H9 (cell line): ENCODE measurements at places on chromosomes 11 and 22. TPM values are rescaled to one million over a fixed set of nuclear protein-coding genes. Genes with fewer than 3 reads are reported as not detected.

GRCh38 chr22:45475063-45475747 lies 27.5 kb upstream of the FBLN1 start:
- DNase-seq, result no peak

DNA sequence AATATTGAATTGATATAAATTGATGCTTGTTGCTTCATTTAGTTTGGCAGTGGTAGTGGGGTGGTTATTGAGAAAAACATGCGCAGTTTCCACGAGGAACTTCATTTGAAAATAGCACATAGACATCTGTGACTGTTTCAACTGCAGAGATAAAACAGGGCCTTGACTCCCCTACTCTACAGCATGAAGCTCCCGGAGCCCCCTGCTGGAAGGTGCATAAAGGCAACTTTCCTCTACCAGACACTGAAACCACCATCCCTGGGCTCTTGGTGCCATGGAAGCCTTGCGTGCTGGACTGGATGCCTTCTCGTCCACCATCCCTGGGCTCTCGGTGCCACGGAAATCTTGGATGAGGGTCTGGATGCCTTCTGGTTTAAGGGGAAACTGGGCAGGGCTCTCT lies 195.9 kb downstream of the CSNK2A3 start:
- peak; percentile 69 for DNase-seq

The OR51B4 gene
- not detected in 2 replicates for total RNA-seq

The BTG4 gene
- total RNA-seq, result not detected in 2 replicates

The SGSM1 gene
- total RNA-seq, result 3.2 and 4.3 TPM in 2 replicates

DNA sequence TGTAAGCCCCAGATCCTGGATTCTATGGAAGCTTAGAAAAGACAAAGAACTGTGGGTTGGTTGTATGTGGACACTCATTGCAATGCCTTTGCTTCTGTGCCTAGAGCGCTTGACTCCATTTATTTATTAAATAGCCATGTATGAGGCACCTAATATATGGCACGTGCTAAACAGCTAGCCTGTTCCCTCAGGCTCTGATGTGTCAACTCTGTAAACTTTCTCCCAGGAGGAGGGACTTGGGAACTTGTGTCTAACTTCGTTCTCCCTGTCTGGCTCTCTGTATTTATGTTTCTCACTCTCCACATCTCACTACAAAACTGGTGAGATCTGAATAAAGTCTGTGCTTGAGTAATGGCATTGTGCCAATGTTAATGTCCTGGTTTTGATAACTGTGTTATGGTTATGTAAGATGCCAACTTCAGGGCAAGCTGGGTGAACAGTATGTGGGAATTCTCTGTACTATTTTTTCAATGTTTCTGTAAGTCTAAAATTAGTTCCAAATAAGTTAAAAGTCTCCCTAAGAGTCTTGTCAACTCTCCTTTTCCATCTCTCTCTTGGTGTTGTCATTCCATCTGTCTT lies 34.1 kb upstream of the ZBTB16 start:
- no peak for DNase-seq

DNA sequence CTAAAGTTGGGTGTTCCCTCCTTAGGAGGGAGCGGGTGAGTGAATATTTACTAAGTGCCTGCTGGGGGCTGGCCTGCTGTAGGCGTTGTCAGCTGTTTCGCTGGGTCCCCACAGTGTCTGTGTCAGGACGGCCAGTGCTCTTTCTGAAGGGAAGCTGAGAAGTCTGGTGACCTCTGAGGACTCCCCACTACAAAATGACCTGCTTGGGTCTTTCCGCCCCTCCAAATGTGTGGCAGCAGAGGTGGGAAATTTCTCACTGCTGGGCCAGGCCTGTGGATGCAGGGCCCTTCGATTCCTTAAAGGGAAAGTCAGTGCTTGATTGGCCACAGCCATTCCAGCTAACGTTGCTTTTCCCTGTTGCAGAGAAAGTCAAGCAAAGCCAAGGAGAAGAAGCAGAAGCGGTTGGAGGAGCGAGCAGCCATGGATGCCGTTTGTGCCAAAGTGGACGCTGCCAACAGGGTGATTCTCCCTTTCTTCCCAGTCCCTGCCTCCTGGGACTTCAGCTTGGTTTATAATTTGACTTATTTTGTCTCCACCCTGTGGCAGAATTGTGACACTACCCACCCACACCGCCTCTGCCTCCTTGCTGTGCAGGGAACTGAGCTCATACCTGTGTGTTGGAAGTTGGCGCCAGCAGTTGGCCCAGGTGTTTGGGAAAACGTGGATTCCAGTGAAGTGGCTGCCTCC lies 6.8 kb downstream of the NAA40 start:
- peak; percentile 73 for DNase-seq

- DNase-seq, result no peak
These were observed 24.1 kb downstream of the CUL5 start for GRCh38 chr11:108032800-108033199.

GRCh38 chr11:16312233-16312765 lies 44.0 kb downstream of the SOX6 start:
- DNase-seq, result no peak

GRCh38 chr11:83836883-83837654 lies 550.9 kb upstream of the CCDC90B start:
- peak; percentile 79 for DNase-seq

The WNT7B gene
- 0.09 and 0.31 TPM in 2 replicates for total RNA-seq

The MRPL21 gene
- total RNA-seq, result 82.3 and 91.5 TPM in 2 replicates

- no peak for DNase-seq
These were observed 89.7 kb upstream of the KCNA4 start for GRCh38 chr11:30106222-30107181.

DNA sequence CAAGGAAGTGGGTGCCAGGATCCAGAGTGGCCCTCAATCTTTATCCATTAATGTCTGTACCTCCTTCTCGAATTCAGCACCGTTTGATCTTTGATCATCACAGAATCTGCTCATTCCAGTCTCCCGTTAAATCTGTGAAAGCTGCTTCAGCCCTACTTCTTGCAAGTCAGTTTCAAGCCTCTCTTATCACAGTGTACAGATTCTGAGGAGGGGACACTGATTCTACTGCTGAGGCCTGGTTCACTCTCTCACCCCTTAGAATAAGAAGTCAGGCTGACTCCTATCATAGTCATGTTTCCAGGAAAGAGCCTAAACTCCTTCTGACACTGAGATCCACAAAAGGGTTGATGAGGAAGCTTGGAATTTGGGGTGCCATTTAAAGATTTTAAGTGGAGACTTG lies 39.0 kb downstream of the MAML2 start:
- no peak for DNase-seq

- no peak for DNase-seq
These were observed 227.1 kb downstream of the CEP164 start for GRCh38 chr11:117554601-117555333.

GRCh38 chr11:75167617-75168016 lies 16.7 kb downstream of the SLCO2B1 start:
- DNase-seq, result no peak

DNA sequence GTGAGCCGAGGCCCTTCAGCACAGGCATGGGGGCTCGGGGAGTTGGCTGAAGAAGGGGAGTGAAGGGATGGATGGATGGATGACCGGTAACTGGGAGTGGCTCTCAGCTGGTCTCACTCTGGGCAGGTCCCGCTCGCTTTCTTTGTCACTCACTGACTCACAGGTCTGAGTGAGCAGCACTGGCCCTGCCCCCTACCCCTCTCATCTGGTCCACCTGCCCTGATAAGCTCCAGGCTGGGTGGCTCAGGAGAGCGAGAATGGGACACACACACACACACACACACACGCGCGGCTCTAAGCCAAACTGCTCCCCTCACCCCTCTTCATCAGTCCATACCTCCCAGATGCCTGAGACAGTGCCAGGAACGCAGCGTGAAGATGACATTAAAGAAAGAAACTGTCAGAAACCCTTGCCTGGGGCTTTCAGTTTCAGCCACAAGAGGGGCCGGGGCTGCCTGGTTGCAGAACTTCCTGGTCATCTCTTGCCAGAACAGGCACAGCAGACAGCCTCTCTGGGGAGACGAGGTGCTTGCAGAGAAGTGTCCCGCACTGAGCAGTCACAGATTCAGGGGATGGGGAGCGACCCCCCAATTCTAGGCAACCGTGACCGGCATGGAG lies 16.5 kb upstream of the SHISAL1 start:
- no peak for DNase-seq

The RFPL3 gene
- total RNA-seq, result not detected in 2 replicates

DNA sequence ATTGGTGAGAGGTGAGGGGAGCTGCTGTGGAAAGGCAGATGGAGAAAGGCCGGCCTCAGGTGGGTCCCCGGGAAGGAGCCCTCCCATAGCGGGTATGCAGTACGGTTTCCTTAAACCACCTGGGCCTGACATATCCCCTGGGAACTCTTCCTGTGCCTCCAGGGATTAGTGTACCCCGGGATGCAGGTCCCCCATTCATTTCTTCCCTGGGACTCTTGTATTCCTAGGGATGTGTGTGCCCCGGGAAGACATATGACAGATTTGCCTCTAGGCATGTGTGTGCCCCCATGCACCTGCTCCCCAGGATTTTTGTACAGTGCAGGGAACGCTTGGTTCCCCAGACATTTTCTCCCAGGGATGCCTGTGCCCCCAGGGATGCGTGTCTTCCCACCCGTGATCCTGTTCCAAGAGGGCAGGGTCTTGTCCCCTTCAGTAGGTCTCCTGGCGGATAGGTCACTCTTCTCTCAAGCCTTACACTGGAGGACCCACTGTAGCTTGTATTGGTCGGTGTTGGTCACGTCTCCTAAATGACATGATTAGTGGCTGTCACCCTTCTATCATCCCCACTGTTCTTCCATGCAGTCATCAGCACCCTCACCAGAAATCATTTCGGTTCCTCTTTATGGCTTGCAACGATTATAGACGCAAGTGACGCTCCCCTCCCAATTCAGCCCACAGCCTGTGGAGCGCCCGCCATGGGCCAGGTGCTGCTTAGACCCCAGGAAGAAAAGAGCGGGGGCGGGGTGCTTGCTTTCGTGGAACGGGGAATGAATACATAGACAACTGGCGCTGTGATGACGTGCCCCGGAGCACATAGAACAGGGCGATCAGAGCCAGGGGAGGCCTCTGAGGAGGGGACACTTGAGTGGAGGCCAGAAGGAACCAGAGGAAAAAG lies 1.3 kb downstream of the PARVB start:
- DNase-seq, result no peak

GRCh38 chr11:1532014-1532586 lies 40.0 kb downstream of the DUSP8 start:
- no peak for DNase-seq

- DNase-seq, result no peak
These were observed 27.2 kb upstream of the GLYATL1 start for GRCh38 chr11:58912124-58912523.

DNA sequence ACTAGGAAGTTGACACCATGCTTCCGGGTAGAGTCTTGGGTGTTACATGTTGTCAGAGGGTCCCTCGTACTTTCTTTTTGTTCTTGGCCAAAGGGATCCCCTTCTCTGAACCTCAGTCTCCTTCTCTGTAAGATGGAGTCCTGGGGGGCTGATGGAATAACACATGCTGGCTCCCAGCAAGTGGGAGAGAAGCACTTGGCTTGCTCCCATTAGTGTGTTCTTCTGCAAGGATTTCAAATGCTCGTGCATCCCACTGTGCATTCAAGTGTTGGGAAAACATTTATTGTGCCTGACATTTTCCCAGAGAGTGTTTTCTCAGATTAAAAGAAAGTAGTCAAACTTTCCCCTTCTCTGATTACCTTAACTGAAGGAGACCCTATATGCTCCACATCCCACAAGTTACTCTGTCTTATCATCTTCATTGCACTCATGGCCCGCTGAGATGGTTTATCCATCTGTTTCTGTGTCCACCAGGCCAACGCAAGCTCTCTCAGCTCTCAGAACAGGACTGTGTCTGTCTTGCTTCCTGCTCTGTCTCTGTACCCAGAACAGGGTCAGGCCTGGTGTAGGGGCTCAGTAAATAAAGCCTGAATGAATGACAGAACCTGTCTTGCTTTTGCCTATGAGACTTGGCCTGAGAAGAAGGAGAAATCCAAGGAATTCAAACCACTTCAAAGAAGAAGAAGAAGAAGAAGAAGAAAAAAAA lies 16.0 kb upstream of the TIMP3 start:
- no peak for DNase-seq

DNA sequence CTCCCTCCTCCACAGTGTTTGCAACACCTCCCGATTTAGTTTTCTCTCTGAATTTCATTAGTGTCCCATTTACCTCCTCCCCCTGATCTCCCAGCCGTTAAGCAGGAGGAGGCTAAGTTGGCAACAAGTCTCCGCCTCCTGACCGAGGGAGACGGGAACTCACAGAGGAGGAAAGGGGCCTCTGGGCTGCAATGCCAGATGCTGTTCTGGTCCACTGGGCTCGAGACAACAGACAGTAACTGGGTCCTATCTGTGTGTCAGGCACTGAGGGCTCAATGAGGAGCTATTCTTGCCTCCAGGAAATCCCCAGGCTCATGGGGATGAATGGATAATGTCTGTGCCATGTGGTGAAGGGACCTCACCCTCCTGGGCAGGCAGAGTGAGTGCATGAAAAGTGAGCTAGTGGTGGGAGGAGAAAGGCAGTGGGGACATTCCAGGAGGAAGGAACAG lies 228.1 kb downstream of the TENM4 start:
- DNase-seq, result peak; percentile 41

DNA sequence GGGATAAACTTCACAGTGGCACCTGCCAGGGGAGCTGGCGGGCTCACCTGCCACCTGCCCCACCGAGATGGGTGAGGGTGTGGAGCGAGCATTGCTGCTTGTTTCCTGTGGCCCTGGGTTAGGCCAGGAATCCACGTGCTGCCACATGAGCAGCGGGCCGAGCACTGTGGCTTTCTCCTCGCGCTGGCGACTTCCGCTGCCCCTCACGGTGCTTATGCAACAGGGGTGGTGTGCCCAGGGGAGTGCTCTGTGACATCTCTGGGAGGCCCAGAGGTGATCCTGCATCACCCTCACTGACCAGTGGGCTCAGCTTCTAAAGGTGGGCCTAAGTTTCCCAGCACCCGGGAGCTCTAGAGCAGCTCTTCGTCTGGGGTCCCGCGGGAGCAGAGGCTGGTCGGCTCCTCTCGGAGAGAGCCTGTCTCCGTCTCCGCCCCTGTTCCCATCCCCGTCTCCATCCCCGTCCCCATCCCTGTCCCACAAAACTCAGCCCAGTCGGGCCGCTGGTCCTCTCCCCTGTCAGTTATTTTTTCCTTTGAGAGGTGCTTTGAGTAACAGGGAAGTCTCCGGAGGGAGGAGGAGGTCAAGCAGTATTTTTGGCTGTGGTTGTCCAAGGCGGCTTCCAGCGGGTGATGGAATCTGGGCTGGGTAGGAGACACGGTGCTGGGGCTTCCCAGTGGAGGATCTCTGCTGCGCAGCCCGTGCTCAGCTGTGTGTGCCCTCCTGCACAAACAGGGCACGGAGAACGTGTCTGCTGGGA lies 42.5 kb downstream of the AP2A2 start:
- no peak for DNase-seq

The DKK3 gene
- 16.2 and 17.1 TPM in 2 replicates for total RNA-seq

GRCh38 chr22:44536411-44536810 lies 38.4 kb upstream of the RTL6 start:
- DNase-seq, result no peak

DNA sequence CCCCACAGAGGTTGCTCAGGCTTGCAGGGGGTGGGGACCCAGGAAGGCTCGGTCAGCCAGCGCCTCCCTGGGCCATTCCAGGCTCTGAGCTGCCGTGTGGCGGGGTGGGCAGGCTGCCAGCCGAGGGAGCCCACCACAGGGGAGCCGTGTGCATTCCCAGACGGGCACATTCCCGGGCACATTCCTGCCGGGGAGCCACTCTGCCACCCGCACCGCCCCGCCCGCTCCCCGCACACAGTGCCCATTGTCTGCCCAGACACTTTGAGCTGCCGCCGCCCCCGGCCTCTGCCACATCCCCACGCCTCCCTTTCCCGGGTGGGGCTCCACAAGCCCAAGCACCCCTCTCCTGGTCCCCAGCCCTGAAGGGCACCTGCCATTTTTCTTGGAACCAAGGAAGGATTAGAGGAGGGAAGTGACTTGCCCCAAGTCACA lies 27.4 kb downstream of the RPL3 start:
- no peak for DNase-seq

- DNase-seq, result no peak
These were observed 539 bp downstream of the SIRT3 start for GRCh38 chr11:235609-235996.
